Adrenal gland (tissue), 19 donors: ENCODE measurements at places on chromosomes 2 and 18.

DNA sequence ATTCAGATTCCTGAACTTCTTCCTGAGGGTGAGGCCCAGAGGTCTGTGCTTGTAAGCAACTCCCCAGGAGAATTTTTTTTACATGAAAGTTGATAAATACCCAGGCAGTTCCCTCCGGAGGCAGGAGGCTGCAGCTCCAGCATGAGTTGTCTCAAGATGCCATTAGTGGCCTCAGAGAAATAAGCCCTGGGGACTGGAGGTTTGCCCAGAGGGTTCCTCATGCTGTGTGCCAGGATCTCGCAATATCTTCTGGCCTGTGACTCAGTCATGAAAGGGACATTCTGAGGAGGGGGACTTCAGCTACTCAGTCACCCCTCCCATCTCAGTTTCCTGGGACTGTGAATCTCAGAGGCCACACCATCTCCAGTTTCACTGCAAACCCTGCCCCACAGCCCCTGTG, 49.9 kb downstream of the LYPD1 start:
- DNase-seq: no peak

GRCh38 chr2:238821391-238821790, 26.5 kb upstream of the TWIST2 start:
- no peak for DNase-seq

- DNase-seq: no peak
Measured at GRCh38 chr2:29374823-29375222, 259.6 kb downstream of the CLIP4 start.

DNA sequence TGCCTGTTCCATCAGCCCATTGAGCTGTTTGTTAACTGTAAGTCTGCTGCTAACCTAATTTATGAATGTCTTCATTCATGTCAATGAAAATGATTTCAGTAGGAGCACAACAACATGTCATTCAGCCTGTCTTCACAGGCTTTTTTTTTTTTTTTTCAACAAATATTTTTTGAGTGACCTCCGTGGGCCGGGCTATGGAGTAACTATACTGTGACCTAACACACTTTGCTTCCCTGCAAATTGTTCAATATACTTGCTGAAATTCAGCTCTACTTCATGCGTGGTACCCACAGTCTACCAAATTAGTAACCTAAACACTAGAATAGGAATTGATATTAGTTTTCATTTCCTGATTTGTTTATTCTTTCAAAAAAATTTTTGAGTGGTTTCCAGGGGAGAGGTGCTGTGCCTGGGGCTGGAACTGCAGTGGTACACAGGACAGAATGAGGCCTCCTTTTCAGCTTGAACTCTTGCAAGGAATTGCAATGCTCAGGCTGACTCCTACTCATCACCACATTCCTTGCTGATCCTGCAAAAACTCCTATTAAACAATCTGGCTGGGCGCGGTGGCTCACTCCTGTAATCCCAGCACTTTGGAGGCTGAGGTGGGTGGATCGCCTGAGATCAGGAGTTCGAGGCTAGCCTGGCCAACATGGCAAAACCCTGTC, 87.1 kb downstream of the CDH20 start:
- DNase-seq: no peak

- DNase-seq: no peak
Measured at GRCh38 chr2:174436351-174436750, 40.8 kb downstream of the SCRN3 start.

DNA sequence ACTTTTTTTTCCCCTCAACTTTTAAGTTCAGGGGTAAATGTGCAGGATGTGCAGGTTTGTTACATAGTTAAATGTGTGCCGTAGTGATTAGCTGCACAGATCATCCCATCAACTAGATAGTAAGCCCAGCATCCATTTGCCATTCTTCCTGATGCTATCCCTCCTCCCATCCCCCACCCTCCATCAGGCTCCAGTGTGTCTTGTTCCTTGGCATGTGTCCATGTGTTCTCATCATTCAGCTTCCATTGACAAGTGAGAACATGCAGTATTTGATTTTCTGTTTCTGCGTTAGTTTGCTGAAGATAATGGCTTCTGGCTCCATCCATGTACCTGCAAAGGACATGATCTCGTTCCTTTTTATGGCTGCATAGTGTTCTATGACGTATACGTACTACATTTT, 47.2 kb upstream of the STON1 start:
- DNase-seq: peak; percentile 31

DNA sequence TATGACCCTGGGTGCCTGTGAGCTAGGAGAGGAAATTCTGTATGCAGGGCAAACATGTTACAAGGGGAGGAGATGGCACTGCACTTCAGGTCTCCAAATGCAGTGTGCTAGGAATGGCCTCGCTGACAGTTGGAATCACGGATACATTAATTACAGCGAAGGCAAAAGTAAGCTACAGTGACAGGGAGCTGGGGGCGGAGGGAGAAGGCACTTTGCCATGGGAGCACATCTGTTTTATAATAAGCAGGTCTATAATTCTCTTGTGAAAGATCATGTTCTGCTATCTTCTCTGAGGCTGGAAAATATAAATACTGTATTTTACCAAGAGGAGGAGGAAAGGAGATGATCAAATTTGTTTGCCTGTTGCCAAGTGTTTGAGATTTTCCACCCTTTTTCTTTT, 56.3 kb upstream of the FZD5 start:
- DNase-seq: no peak

DNA sequence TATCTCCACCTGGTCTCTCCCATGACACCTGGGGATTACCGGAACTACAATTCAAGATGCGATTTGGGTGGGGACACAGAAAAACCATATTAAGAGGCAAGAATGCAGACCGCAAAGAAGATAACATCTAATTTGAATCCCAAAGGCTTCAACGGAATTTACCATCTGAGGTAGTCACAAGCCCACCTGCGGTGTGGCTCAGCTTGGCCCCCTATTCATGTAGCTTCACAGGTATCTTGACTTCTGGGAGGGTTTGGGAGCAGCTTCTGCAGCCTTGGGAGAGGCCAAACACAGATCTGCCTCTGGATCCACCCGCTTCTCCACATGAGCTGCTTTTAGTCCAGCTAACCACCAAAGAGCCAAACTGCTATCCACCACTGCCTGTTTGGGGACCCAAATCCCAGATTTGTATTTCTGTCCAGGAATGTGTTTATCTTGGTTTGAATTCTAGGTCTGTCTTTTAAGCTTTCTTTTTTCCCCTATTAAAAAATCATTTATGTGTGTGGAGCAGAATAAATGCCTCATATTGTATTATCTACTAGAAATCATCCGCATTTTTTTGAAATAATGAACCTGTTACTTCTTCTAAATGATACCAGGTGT, 247.6 kb downstream of the DLGAP1 start:
- DNase-seq: no peak

GRCh38 chr18:63040788-63041410, 278.7 kb downstream of the BCL2 start:
- no peak for DNase-seq

- DNase-seq: no peak
Measured at GRCh38 chr2:20990442-20991430, 53.1 kb downstream of the APOB start.

- no peak for DNase-seq
Measured at GRCh38 chr2:23681356-23682140, 245.4 kb downstream of the ATAD2B start.

DNA sequence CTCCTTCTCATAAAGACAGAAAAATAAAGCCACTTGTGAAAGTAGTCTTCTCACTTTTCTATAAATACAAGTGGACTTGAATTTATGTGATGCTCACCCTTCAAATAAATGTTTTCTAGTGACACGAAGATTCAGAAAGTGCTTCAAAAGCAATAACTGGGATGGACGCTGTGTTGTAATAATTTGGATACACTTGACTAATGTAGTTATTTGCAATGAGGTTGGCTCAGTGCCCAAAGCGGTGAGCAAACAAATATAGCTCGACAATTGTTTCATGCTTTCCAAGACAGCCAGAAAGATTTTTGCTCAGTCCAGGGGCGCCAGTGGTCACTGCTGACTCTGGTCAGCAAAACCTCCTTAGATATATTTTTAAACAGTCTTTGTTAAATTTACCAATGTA, 278.6 kb upstream of the KLHL14 start:
- DNase-seq: no peak

GRCh38 chr2:85769983-85770362, 16.2 kb downstream of the ATOH8 start:
- DNase-seq: no peak

GRCh38 chr2:196502386-196502785, 137.1 kb upstream of the CCDC150 start:
- DNase-seq: no peak

DNA sequence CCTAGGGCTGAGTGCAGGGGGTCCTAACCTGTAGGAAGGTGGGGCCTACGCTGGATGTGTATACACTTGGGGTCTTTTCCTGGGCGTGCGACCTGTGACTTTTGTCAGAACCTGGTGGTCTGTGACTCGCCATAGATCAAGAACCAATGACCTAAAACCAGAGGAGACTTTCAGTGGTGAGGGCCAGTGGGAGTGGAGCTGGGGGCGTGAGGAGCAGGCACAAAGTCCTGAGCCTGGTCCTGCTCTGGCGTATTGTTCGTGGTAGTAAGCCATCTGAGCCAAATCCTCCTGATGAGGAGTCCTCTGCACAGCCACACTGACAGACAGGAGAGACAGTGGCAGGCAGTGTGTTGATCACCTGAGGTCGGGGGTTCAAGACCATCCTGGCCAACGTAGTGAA, 8.9 kb downstream of the INPP4A start:
- no peak for DNase-seq

DNA sequence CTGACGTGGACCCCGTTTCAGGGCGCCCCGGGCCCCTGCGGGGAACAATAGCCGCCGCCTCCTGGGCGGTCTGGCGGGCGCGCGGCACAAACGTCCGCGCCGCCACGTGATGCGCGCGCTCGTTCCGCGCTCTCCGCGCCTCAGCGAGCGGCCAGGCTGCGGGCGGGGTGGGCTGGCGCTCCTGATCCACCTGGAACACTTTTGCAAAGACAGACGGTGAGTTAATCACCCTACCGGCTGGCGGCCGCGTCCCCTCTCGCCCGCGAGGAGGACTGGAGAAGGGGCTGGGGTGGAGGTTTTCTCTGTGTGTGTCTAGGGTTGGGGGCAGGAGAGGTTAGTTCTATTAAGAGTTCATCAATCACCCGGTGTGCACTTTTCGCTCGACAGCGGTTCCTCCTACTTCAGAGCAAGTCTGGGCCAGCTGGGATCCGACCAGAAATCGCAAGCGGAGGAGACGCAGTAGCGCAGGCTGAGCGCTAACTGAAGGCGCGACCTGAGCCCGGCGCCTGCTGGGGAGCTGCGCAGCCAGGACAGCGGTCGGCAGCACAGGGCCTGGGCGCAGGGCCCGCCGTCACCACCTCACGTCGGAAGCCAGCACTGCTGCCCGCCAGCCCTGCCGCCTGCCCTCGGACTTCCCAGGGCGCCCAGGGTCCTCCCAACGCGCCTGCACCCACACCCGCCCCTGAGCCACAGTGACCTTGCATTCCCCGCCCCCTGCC, 10.3 kb upstream of the HOXD1 start:
- DNase-seq: no peak
